ENCODE measurements at places on chromosomes 6 and 20. TPM values are rescaled to one million over a fixed set of nuclear protein-coding genes. Genes with fewer than 3 reads are reported as not detected.

The MOG gene
- not detected for polyA plus RNA-seq

The TSPO2 gene
- 0.65 TPM for polyA plus RNA-seq

The PACRG gene
- 14.9 TPM for polyA plus RNA-seq

The PNPLA1 gene
- 1.7 TPM for polyA plus RNA-seq

The EDN1 gene
- 4.1 TPM for polyA plus RNA-seq

The TSPYL4 gene
- 53.5 TPM for polyA plus RNA-seq

The HLA-DQB1 gene
- polyA plus RNA-seq = 11.9 TPM

The ELOVL4 gene
- 3.5 TPM for polyA plus RNA-seq

The ERVFRD-1 gene
- 0.09 TPM for polyA plus RNA-seq

The SNX21 gene
- 11.3 TPM for polyA plus RNA-seq

The TSBP1 gene
- polyA plus RNA-seq = 0.24 TPM

The TPX2 gene
- polyA plus RNA-seq = 47.1 TPM

The KCNQ5 gene
- 0.59 TPM for polyA plus RNA-seq

The RAD21L1 gene
- polyA plus RNA-seq = not detected

The PRL gene
- not detected for polyA plus RNA-seq

The JPH2 gene
- polyA plus RNA-seq = 1.1 TPM

The SAMD3 gene
- polyA plus RNA-seq = 0.88 TPM

The PSORS1C1 gene
- 0.34 TPM for polyA plus RNA-seq

The LRRN4 gene
- 12.4 TPM for polyA plus RNA-seq

The FOXF2 gene
- polyA plus RNA-seq = 0.21 TPM

The SERPINB1 gene
- polyA plus RNA-seq = 15.4 TPM

The MLIP gene
- 0.51 TPM for polyA plus RNA-seq

The HINT3 gene
- 35.8 TPM for polyA plus RNA-seq

The DLL1 gene
- 13.5 TPM for polyA plus RNA-seq

The HRH3 gene
- polyA plus RNA-seq = 0.08 TPM

The LPA gene
- 0.28 TPM for polyA plus RNA-seq

The OPRL1 gene
- 1.3 TPM for polyA plus RNA-seq

The FABP7 gene
- polyA plus RNA-seq = 0.16 TPM

The TCP11 gene
- 1.9 TPM for polyA plus RNA-seq

The MEI4 gene
- 1.4 TPM for polyA plus RNA-seq

The CLPSL2 gene
- 0.52 TPM for polyA plus RNA-seq

The RRAGD gene
- polyA plus RNA-seq = 37.3 TPM

The SLC4A11 gene
- 4.1 TPM for polyA plus RNA-seq

The GFRAL gene
- not detected for polyA plus RNA-seq

The BFSP1 gene
- polyA plus RNA-seq = 3.5 TPM

The SLC32A1 gene
- polyA plus RNA-seq = 1.8 TPM

The FHL5 gene
- polyA plus RNA-seq = 0.14 TPM

The DEFB125 gene
- polyA plus RNA-seq = not detected

The MCHR2 gene
- polyA plus RNA-seq = not detected

The EYS gene
- polyA plus RNA-seq = 0.43 TPM

The RIMS4 gene
- polyA plus RNA-seq = 0.54 TPM

The ADGB gene
- 1.1 TPM for polyA plus RNA-seq

The PGC gene
- polyA plus RNA-seq = not detected

The PRND gene
- polyA plus RNA-seq = 4.5 TPM

Data from left renal cortex interstitium (tissue), 4 donors.